Activated naive CD8-positive, alpha-beta T cell treated with anti-CD3 and anti-CD28 coated beads, Interleukin-2, amount 10 ng/mL, durations not matched to agents 7 days and 5 days (primary cell): ENCODE measurements at places on chromosomes 5 and 9. TPM values are rescaled to one million over a fixed set of nuclear protein-coding genes. Genes with fewer than 3 reads are reported as not detected.

The FAM219A gene
- 13.4 TPM for total RNA-seq

The PGM5 gene
- total RNA-seq, result not detected

The DOCK2 gene
- 266 TPM for total RNA-seq

The IRX2 gene
- not detected for total RNA-seq

The PHF24 gene
- not detected for total RNA-seq

The TMEM232 gene
- total RNA-seq, result 1.4 TPM

The MLANA gene
- total RNA-seq, result not detected

The MTREX gene
- total RNA-seq, result 72.3 TPM

The BHMT2 gene
- not detected for total RNA-seq

The PCDHA11 gene
- not detected for total RNA-seq

The GRXCR2 gene
- total RNA-seq, result not detected

The CXCL14 gene
- total RNA-seq, result not detected

The MZB1 gene
- total RNA-seq, result 22.6 TPM

The PCDHA13 gene
- not detected for total RNA-seq

The IL5 gene
- total RNA-seq, result not detected

The TMEM171 gene
- total RNA-seq, result 0.25 TPM

The MAST4 gene
- 14.3 TPM for total RNA-seq

The SLC6A7 gene
- not detected for total RNA-seq

The RMRP gene
- 10,447 TPM for total RNA-seq

The ACOT12 gene
- total RNA-seq, result not detected

The EMB gene
- total RNA-seq, result 188 TPM

The TAF11L5 gene
- total RNA-seq, result not detected

The SHISAL2B gene
- not detected for total RNA-seq

The CSF2 gene
- 1.4 TPM for total RNA-seq

The PCDHB8 gene
- not detected for total RNA-seq

The PCDHA8 gene
- not detected for total RNA-seq

The DDX4 gene
- 0.28 TPM for total RNA-seq

The MOB3B gene
- 3.2 TPM for total RNA-seq

The NRG2 gene
- total RNA-seq, result 0.08 TPM

The TMEM8B gene
- 6.1 TPM for total RNA-seq

The BSPRY gene
- total RNA-seq, result 9.6 TPM

The NR4A3 gene
- total RNA-seq, result 1.2 TPM

The SEMA6A gene
- not detected for total RNA-seq

The PCDHB12 gene
- total RNA-seq, result not detected

The ANKRD34B gene
- total RNA-seq, result not detected

The ZFP37 gene
- 2.6 TPM for total RNA-seq

The STKLD1 gene
- total RNA-seq, result 0.17 TPM

The TXNDC8 gene
- not detected for total RNA-seq

The ANKRA2 gene
- 32.9 TPM for total RNA-seq

The SPATA31E1 gene
- not detected for total RNA-seq

The SPINK5 gene
- total RNA-seq, result not detected

The SPOCK1 gene
- total RNA-seq, result not detected

The SNCB gene
- total RNA-seq, result 0.28 TPM
